ENCODE measurements at places on chromosomes 6 and 20.

DNA sequence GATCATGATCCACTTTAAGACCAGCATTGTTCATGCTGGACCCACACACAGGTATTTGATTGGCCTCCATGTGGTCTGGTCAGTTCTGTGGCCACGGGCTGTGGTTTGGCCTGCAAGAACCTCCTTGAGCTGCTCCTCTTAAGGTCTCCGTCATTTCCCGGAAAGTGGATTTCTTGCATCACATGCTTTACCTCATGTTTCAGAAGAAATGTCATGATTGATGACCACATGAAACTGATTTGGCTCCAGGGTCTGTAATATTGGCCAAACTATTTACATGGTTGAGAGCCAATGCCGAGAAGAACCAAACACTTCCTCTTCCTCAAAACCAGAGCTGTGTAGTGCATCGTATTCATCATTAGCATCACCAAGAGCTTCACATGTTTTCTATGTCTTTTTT lies 13.2 kb upstream of the RSPH3 start:
- no peak for DNase-seq

GRCh38 chr6:56624728-56625069 lies 18.0 kb downstream of the DST start:
- DNase-seq = no peak

DNA sequence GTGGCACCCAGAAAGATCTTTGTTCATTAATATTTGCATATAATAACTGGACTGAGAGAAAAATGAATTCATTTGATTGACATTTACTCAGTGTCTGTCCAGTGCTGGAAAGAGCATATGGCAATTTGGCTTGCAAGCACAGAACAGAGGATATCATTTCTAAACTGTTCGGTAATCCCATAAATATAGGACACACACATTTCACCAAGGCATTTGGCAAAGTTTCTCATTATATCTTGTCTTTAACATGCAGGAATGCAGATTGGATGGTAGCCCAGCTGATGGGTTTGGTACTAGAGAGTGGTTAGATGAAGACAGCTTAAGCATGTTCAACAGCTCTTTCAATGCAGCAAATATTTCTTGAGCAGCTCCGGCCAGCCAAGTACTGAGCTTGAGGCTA lies 259.2 kb downstream of the PRKN start:
- no peak for DNase-seq

GRCh38 chr6:110823146-110823545 lies 7.9 kb upstream of the CDK19 start:
- DNase-seq = no peak

DNA sequence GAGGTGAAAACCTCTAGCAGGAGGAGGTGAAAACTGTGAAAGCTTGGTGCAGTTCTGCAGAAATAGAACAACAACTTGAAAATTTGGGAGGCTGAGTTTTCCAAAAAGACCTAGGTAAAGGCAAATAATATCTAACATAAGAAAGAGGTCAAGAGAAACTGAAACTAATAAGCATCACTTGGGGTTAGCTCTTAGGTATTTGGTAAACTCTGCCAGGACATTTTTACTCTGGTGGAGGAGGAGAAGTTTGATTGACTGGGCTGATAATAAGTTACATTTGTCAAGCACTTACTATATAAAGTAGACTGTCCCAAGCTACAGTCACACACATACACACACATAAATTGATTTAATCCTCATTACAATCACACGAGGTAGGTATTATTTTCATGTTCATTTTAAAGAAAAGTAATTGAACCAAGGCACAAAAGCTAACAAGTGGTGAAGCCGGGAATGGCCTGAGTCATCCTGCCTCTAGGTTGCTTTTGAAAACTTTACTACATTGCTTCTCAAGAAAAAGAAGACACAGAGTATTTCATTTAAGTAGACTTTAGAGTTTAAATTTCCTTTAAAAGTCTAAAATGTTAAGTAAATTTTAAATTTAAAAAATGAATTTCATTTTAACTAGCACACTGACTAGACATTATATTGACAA lies 275.5 kb downstream of the PTPRK start:
- no peak for DNase-seq

DNA sequence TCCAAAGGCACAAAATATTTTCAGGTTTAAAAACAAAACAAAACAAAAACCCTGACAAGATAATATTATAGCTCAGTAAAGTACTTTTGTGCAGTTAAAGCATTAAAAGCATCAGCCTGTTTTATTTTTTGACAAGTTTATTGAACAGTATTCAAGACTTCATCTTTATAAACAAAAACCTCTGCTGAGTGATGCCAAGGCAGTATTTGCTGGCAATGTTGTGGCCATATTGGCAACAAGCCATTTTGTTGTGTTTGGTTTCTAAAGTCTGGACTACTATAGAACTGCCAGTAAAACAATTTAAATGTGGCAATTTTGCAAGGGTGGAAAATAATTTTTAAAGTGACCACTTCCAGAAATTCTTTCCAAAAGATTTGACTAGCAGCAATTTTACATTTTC lies 15.9 kb downstream of the CPNE1 start:
- no peak for DNase-seq

DNA sequence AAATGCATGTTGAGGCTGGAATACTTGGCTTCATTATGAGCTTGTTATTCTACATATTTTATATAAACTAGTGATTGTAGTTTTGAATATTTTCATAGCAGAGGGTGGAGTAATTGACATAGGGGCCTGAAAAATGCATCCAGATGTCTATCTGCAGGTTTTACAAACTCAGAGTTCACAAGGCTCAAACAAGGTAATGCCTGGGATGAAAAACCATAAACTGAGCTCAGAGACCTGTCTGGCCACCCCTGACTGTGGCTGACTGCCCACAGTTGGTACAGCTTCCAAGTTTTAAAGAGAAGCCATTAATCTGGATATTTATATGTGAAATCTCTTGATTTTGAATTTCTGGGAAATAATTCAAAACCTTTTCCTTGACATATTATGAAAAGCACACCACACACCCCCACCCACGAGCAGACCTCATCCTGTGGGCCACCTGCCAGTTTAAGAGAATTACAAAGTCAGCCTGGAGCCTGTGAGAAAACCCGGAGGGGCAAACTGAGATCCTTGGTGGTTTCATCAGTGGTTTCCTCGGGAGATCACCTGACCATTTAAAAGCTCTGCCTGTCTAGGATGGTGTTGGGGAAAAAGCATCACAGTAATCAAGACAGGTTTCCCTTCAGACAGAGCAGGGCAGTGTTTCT lies 230.1 kb downstream of the SAMD5 start:
- no peak for DNase-seq

DNA sequence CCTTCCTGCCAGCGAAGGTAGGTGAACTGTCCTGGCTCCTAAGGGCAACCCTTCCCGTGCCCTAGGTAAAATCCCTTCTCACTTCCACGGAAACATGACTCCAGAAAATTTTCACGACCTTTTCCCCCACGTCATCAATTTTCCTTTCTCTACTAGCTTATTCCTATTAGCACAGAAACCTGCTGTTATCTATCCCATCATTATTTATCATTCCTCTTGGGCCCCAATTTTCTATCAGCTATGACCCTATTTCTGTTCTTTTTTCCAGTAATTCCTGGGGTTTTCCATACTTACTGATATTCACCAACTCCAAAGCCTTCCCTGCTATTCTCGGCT lies 23.8 kb upstream of the GCM1 start:
- DNase-seq = no peak

GRCh38 chr6:70956191-70956450 lies 739 bp downstream of the B3GAT2 start:
- DNase-seq = no peak

DNA sequence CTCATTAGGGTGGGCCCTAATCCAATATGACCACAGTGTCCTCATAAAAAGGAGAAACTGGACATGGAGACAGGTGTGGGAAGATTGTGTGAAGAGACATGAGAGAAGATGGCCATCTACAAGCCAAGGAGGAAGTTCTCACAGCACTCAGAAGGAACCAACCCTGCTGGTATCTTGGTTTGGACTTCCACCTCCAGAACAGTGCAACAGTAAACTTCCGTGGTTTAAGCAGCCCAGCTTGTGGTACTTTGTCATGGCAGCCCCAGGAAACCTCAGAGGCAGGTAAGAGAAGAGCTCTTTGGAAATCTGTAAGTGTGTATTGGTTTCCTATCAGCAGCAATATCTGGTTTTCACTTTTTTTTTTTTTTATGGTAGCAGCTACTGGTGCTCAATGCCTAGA lies 16.5 kb upstream of the CNKSR3 start:
- DNase-seq = no peak

DNA sequence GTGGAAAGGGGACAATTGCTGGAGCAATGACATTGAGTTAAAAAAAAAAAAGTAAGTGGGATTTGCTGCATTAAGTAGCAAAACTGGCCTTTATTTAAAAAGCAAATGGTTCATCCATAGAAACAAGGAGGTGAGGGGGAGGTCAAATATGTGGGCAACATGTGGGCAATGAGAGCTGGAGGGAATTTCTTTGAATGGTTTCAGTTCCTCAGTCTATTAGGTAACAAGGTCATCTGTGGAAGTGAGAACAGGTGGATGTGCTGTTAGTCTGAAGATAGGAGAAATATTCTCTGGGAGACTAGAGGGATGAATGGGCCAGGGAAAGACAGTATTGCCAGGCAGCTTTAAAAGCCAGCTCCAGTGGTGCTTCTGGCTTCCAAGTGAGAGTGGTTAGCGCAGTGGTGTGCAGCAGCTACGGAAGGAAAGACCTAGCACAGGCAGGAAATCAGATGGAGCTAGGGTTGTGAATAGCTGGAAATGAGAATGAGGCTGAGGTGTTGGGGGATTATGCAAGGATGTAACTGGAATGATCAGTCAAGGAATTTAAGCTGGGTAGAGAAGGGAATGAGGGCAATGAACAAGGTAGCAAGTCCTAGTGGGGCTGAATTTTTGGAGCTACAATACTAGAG lies 727.6 kb downstream of the PTPRT start:
- no peak for DNase-seq

DNA sequence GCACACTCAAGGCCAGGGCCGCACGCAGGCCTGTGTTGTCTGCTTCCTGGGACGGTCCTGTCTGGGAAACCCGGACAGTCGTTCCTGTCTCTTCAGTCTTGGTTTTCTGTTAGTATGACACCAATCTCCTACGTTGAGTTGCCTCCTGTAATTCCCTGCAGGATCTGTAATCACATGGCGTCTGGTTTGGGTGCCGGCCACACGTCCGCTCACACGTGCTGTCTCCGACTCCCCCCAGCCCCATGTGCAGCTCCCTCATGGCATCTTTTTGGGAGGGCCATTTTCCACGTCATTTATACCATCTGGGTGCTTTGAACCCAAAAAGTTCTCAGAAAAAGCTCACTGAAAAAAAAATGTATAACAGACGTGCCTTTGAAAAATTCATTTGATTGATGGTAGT lies 23.2 kb downstream of the DLL1 start:
- DNase-seq = no peak

DNA sequence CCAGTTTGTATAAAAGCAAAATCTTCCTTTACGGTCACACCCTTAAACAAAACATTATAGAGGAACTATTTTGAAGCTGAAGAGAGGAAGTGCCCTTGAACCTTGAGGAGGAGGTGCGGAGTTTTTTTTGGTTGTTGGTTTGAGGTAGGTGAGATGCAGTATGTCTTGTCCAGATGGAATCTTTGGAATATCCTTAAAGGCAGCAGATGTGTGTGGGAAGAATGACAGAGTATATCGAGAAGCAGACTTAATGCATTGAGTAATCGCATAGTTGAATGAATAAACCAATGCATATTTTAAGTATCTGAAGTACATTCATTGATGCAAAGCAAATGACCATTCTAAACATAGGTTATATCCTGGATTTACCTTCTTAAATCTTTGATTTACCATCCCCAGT lies 49.9 kb downstream of the AIG1 start:
- DNase-seq = no peak

DNA sequence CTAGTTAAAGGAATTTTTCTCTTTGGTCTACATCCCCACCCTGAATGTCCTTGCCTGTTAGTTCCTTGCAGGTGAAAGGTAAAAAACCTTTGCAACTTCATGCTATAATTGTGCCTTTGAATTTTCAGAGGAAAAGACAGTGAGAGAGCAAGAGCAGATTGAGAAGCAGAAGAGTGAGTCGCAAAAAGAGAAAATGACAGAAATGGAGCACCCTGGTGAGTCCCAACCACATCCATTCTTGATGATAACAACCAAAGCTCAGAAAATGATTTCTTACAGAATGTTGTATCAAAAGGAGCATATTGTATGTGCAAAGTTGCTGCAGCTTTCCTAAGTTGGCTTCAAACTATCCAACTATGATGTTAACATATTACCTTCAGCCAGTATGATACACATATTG lies 165.2 kb upstream of the CENPW start:
- DNase-seq = no peak

DNA sequence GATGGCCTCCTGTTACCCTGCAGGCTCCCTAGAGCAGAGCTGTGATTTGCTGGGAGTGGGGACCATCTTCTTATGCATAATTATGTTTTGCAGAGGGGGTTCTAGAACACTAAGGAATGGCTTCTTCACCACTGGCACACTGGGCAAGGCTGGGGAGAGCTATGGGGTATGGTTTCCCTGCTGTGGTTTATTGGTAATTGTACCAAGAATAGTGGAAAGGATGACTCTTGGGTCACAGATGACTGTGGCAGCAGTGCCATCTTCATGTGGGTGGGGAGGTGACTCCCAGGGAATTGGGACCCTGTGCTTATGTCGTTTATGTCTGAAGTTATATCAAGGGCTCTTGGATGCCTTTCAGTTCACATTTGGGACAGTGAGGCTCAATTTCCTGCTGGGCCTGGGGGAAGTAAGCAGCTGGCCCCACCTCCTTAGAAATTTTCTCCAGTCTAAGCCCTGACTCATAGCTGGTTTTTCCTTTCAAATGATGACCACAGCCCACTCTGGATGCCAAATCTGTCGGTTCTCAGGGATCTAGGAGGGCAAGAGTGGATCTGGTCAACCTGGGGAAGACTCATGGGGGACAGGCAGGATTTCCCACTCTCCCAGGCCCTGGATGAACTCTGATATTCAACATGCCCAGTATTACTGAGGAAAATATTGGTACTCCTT lies 230.8 kb downstream of the LRFN2 start:
- DNase-seq = no peak

DNA sequence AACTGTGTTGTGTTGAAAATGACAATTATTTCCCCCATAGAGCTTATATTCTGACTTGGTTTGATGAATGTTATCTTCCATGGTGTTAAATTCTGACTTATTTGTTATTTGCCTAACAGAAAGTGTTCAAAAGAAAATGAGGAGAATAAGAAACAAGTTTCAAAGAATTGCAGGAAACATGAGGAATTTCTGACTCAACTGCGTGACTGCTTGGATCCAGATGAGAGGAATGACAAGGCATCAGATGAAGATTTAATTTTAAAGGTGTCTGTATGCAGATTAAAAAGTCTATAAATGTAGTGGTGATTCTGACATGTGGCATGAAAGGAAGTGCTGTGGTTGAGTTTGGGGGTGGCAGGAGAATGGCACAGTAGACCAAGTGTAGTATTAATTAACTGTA lies 50.6 kb downstream of the CCDC170 start:
- DNase-seq = no peak

DNA sequence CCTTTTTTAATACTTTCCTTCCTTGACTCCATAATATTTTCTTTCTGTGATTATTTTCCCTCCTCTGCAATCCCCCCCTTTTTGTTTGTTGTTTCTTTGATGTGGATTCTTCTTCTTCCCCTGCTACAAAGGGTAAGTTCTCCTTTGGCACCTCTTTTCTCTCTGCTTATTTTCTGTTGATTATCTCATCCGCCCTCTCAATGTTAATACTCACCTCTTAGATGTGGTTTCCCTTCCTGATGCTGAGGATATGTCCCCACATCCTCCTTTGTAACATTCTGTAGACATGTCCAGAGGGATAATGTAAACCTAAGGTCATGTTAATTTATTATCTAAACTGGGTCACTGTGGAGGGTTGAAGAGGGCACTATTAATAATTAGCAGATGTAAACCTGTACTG lies 17.7 kb downstream of the FLRT3 start:
- no peak for DNase-seq

All from activated CD8-positive, alpha-beta memory T cell treated with anti-CD3 and anti-CD28 coated beads for 4 hours (primary cell).